ENCODE measurements at places on chromosomes 2 and 18.

DNA sequence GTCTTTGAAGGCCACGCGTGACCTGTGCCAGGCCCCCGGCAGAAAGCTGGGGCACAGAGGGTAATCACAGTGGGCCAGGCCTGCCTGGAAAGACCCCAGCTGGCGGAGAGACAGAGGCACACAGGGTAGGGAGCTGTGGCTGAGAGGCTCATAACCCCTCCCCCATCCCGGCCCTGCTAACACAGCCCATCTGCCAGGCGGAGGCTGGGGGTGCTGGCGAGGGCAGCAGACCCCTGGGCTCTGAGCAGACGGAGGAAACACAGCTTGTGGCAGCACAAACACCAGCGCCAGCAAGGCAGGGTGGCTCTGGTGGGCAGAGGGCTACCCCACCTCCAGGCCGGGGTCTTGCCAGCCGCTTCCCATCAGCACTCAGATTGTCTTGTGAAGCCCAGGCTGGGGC, 19.0 kb downstream of the HS6ST1 start:
- DNase-seq, result no peak

GRCh38 chr18:36298126-36298741, 721 bp downstream of the FHOD3 start:
- DNase-seq, result no peak

DNA sequence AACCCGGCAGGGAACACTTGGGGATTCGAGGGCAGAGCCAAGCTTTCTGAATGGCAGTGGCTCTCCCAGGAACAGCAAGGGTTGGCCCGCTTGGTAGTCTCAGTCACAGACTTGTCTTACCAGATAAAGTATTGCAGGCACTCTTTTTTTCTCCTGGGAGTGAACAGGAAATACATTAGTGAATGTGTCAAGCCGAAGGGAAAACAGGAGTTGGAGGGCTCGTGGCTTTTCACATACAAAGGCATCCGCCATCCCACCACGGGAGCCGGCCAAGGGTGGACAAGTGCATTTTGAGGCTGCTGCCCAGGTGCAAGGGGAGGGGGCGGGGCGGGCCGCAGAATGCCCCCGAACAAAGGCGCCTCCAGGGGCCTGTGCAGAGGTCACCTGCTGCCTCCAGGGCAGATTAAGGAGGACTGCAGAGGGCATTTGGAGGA, 163.3 kb upstream of the SIX3 start:
- no peak for DNase-seq

GRCh38 chr2:96801005-96801785, 14.9 kb upstream of the CNNM3 start:
- DNase-seq, result peak; percentile 29

DNA sequence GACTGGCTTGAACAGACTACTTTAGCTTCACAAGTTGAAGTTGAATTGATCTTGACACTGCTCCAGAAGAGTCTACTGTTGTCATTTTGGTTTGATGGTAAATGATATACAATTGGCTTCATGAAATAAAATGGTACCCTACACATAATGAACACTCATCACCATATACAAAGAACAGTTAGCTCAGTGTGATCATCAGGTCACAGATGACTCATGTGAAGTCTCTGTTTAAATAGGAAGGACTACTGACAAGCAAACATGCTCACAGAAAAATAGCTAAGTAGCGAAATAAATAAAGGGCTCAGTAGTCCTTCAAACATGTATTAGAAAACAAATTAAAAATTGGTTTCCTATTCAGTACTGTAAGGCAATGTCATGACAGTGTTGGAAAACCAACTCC, 96.2 kb downstream of the MEIS1 start:
- DNase-seq, result no peak

DNA sequence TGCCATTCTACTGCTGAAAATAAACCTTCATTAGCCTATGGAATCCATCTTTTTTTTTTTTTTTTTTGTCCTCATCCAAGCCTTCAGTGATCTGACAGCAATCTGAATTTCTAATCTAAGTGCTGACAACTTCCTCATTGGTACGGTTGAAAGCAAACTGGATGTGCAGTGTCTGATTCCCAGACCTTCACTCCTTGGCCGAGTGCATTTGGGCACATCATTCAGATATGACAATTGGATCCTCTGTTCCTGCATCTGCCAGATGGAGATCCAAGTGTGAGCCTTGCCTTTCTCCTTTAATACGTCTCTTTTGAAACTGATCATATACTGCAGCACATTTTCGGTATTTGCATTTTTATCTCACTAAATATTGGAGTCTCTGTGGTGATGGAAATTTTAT, 713.1 kb downstream of the DCDC2C start:
- no peak for DNase-seq

- no peak for DNase-seq
These were observed 197.4 kb upstream of the FAM98A start for GRCh38 chr2:33796511-33796910.

GRCh38 chr2:222869252-222869560, 8.4 kb downstream of the ACSL3 start:
- DNase-seq, result no peak
